GM04504 (cell line): ENCODE measurements at places on chromosomes 4 and X.

- peak; percentile 10 for DNase-seq
These were observed 47.0 kb downstream of the TASL start for GRCh38 chrX:30530606-30531005.

- DNase-seq: no peak
These were observed 292.2 kb downstream of the NLGN4X start for GRCh38 chrX:5936438-5936837.

DNA sequence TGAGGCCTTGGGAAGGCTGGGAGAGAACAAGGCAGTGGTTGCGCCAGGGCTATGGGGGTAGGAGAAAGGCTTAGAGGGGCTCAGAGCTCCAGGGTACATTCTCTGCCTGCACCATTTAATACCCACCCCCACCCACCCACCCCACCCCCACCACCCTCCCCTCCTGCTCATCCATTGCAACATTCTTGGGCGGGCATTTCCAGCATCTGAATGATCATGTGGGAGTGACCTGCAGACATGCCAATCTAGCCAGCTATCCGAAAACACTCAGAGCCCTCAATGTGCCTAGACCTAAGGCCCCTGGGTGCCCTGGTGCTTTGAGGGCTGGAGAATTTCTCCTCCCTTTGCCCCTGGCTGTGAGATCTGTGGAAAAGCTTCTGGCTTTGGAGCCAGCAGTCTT, 3.1 kb downstream of the SLC34A2 start:
- no peak for DNase-seq

- DNase-seq: no peak
These were observed 21.7 kb downstream of the LAMTOR3 start for GRCh38 chr4:99872570-99872969.

- DNase-seq: no peak
These were observed 63.0 kb upstream of the TRIM2 start for GRCh38 chr4:153141238-153141637.

DNA sequence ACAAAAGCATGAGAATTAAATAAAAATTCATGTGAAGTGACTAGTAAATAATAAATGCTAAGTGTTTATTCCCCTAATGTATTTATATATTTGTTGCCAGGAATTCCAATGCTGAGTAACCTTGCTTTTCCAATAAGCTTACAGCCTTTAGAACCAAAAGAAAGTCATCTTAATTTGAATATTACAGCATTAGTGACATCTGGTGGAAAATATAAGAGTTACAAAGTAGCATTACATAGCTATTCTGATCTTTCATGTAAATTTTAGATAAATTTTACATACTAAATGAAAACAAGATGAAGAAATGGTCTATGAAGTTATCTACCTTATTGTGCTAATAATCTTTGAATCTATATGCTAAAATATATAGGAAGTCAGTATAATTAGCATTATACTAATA, 10.4 kb downstream of the MAD2L1 start:
- peak; percentile 10 for DNase-seq

- no peak for DNase-seq
These were observed 7.6 kb downstream of the RPS3A start for GRCh38 chr4:151107063-151107462.

- DNase-seq: no peak
These were observed 91.9 kb downstream of the GPC4 start for GRCh38 chrX:133323431-133323830.

- DNase-seq: no peak
These were observed 6.4 kb downstream of the EDA2R start for GRCh38 chrX:66632473-66632872.

GRCh38 chrX:124354648-124355047, 8.3 kb downstream of the SH2D1A start:
- DNase-seq: no peak

- DNase-seq: no peak
These were observed 201.1 kb upstream of the MBNL3 start for GRCh38 chrX:132689612-132690563.

- no peak for DNase-seq
These were observed 1.2 kb upstream of the CHRNA9 start for GRCh38 chr4:40333921-40334352.

GRCh38 chr4:178894126-178894525, 1451.9 kb upstream of the AGA start:
- no peak for DNase-seq

- DNase-seq: no peak
These were observed 50.8 kb downstream of the ZFYVE28 start for GRCh38 chr4:2367626-2368025.

- DNase-seq: no peak
These were observed 25.1 kb upstream of the HS6ST2 start for GRCh38 chrX:132983496-132983895.

DNA sequence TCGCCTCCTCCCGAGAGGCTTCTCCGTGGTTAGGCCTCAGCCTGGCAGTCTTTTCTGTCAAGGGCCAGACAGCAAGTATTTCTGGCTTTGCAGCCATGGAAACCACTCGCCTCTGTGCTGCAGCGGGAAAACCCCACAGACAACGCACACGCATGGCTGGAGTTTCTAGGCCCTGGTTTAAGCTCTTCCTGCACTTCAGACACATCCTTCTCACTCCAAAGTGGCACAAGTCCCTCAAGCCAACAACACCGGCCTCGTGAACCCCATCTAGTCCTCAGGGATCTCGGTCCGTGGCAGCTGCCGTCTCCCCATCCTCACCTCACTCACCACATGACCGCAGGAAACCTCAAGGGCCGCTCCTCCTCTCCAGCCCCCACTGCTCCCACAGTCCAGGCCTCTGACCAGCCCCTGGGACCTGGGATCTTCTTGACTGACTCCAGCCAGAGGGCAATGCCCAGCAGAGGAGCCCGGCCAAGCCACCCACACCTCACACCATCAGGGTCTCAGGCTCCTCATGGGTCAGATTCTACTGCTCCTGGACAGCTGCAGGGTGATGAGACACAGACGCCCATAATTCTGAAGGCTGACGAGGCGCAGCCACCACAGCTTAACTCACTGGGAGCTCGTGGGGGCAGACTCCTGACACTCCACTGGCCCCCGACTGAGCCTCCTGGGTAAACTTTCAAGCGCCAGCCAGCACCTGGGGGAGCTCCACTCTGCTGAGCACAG, 21.7 kb downstream of the LETM1 start:
- no peak for DNase-seq

DNA sequence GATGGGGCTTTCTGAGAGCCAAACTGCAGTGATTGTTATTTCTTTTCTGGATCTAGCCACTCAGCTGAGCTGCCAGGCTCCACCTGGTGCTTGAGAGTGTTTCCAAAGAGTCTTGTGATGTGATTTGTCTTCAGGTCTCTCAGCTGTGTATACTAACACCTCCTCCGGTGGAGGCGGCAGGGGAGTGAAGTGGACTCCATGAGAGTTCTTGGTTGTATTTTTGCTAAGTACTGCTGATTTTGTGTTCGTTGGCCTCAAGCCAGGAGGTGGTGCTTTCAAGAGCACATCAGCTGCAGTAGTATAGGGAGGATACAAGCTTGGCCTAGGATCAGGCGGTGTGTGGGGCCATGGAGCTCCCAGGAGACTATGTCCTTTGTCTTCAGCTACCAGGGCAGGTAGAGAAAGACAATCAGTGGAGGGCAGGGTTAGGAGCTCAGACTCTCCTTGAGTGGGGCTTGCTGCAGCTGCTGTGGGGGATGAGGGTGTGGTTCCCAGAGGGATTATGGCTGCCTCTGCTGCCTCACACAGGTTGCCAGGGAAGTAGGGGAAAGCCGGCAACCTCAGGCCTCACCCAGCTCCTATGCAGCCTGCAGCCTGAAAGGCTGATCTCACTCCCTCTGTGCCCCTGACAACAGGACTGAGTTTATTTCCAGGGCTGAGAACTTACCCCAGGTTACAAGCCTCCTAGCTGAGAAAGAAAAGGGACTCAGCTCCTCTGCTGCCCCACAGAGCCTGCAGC, 62.4 kb downstream of the NPFFR2 start:
- DNase-seq: no peak

- DNase-seq: peak; percentile 44
These were observed 66.1 kb downstream of the MAGEA10 start for GRCh38 chrX:152072236-152072635.

DNA sequence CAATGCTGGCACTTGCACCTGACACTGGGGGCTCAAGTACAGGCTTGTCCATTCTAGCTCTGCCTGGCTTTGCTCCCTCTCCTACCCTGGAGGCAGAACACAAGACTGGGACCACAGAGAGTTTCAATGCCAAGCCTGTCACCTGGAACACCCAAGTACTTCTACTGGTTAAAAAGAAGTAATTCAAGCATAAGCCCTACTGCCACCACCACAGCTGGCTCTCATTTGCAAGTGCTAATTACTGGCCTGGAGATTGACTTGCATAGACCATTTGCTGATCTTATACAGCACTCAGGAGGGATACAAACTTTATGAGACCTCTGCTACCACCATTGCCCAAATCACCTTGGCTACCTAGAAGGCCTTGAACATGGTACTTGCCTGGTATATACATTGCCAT, 1550.9 kb downstream of the C4orf33 start:
- no peak for DNase-seq

DNA sequence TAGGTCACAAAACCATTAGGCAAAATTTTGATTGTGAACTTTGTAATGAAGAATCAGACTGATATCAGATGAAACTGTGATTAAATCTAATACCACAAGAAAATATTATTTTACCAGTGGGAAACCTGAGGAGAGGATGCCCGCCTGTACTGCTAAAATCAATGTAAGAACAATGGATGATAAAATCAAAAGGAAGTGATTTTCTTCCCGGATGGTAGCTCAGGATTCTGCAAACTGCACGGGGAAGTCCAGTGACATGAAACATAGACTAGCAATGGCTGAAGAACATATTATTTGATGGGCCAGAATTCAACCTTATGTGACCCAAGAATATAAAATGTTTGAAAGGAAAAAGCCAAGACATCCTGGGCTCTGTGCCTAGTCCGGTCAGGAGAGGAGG, 974.9 kb downstream of the PCDH18 start:
- no peak for DNase-seq

DNA sequence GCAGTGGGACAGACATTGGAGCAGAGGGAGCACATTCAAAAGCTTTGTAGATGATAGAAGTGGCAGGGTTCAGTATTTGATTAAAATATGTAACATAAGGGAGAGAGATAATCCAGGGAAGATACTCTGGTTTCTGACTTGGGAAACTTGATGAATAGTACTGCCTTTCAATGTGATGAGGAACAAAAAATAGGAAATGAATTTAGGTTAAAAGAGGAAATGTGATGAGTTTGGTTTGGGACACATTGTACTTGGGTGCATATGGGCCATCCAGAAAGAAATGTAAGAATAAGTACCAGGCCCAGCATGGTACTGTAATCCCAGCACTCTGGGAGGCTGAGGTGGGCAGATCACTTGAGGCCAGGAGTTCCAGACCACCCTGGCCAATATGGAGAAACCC, 20.9 kb upstream of the NDNF start:
- no peak for DNase-seq
